Activated CD4-positive, alpha-beta T cell treated with anti-CD3 and anti-CD28 coated beads, Interleukin-2, amount 50 U/mL, for 24 hours (primary cell): ENCODE measurements at places on chromosomes 16 and 17.

DNA sequence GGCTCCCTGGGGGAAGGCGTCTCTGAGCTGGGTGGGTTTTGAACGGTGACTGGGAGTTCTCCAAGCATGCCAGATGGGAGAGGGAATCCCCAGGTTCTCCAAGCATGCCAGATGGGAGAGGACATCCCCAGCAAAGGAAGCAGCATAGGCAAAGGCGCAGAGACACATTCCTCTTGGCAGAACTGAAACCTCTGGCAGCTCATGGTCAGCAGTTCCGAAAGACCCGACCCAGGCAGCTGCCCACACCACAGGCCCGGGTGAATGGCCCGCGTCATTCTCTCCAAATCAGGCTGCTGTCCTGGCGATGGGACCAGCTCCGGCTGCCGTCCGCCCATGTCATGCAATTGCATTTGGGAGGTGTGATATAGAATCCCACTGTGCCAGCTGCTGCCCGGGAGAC is 8.0 kb downstream of the ZNF469 start:
- DNase-seq, result no peak

GRCh38 chr17:58504826-58505351 is 9.5 kb downstream of the MTMR4 start:
- DNase-seq, result no peak

DNA sequence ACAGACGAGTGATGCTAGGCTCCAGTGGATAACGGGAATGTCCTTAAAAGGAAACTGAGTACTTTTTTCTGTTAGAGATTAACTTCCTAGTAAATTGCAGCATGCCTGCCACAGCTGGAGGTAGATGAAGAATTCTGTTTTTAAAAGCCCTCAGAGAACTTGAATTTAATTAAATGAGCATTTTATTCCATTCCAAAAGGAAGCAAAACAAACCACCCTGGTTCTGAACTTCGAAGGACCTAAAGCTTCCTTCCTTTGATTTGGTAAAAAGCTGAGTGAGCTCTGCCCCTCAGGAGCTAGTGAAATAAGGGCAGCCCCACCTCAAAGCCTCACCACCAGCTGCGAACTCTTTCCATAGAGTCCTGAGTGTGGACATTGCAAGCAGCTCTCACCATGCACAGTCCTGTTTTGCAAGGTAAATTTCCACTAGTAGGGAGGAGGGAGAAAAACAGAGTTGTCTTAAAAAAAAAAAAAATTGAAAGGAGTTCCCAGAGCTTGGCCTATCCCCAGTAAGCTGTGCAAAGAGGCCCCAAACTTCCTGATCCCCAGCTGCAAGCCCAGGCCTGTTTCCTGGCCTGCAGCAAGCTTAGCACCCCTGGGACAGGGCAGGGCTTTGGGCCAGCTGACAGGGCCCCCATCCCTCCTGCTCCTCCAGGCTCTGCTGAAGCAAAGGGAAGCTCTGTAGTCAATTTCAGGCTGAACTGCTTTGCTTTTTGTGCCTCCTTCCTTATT is 11.2 kb downstream of the CHD9NB start:
- no peak for DNase-seq

- no peak for DNase-seq
Observed at GRCh38 chr17:74856112-74856511, 3.6 kb downstream of the GRIN2C start.

GRCh38 chr17:47866941-47867340 is 16.0 kb upstream of the SP6 start:
- DNase-seq, result no peak

DNA sequence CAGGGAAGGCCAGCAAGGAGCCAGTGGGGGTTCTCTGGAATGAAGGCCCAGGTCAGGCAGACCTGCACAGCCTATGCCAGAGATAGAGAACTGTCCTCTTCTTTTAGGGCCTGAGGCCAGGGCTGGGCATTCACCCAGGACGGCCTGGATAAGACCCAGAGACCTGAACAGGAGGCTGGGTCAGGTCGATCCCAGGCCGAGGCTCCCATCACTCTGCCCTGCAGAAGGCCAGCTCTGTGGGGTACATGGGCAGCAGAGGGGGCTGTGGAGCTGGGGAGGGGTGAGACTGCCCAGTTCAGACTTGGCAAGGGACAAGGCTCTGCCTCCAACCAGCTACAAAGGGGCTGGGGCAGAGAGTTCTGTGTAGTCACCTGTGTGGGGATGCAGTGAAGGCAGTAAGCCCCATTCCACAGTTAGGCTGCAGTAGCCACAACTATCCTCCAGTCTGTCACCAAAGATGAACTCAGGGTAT is 14.6 kb downstream of the HSD11B2 start:
- DNase-seq, result no peak

DNA sequence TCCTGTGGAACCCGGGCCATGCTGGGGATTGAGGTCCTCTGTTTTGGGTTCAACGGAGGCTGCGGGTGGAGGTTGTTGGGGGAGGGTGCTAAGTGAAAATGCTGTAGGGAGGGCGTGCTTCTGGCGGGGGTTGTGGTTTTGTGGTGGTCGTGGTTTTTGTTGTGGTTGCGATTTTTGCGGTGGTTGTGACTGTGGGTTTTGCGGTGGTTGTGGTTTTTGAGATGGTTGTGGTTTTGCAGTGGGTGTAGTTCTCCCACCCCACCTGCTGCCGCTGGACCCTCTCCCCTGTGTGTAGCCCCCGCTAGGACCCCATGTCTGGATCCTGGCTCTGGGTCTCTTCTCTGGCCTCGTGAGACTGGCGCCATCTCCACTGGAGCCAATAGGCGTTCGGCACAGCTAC is 4.9 kb upstream of the SSTR5 start:
- DNase-seq, result no peak

GRCh38 chr16:3051494-3051893 is 5.1 kb downstream of the MMP25 start:
- DNase-seq, result no peak

GRCh38 chr17:80270836-80271235 is 10.2 kb downstream of the RNF213 start:
- no peak for DNase-seq

GRCh38 chr16:77470851-77471250 is 36.0 kb upstream of the ADAMTS18 start:
- no peak for DNase-seq

DNA sequence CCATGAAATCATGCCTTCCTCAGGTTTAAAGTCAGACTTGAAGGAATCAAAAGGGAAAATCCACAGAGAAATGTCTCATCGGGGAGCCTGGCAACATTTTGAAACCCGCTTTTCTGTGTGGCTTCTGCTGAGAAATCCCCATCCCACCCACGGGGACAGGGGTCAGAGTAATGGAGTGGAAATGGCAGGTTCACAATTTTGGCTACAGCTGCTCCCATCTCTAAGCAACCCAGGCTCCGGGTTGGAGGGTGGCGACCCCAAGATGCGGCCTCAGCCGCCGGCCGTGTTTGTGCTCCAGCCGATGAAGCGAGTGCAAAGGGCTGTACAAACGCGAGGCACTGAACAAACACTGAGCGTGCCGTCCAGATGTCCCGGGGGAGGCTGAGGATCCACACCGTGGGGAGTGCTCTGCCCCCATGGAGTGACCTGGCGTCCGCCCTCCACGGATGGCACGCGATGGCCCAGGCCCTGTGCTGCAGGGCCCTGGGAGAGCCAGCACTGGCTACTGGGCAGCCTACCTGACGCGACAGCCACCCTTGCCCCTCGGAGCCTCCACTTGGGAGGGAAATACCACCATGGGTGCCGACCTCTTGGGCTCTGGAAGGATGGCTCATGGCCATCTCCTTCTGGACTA is 22.2 kb downstream of the SLC43A2 start:
- DNase-seq, result no peak

DNA sequence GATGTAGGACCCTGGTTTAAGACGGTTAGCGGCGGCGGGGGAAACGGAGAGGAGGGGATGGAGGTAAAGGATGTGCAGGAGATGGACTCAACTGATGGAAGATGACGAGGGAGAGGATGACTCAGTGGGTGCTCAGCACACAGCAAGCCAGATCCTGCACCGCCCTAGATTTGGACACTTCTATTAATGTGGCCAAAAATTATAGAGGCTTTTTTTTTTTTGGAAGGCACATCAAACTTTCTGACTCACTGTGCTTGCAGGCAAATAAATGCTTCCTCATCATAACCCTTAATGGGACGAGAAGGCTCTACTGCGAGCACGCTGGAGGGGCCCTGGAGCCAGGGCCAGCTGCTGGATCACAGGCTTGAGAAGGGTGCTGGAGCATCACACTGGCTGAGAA is 36.0 kb downstream of the RTN4RL1 start:
- DNase-seq, result no peak
